Pericardium fibroblast (primary cell): ENCODE measurements at places on chromosomes 4 and X. TPM values are rescaled to one million over a fixed set of nuclear protein-coding genes. Genes with fewer than 3 reads are reported as not detected.

Gene FAM114A1
- total RNA-seq: 173 and 229 TPM in 2 replicates

Gene LGI2
- 0.94 and 1.4 TPM in 2 replicates for total RNA-seq

Gene DTHD1
- total RNA-seq: not detected in 2 replicates

Gene NIPAL1
- total RNA-seq: under 0.01 TPM in 1 of 2 replicates, not detected in the other

Gene SPANXB1
- not detected in 2 replicates for total RNA-seq

Gene BEND4
- total RNA-seq: not detected in 2 replicates

Gene NEXMIF
- under 0.01 TPM in 1 of 2 replicates, not detected in the other for total RNA-seq

Gene YTHDC1
- 22.7 and 33.6 TPM in 2 replicates for total RNA-seq

Gene TEX13B
- not detected in 2 replicates for total RNA-seq

Gene CFAP99
- not detected in 2 replicates for total RNA-seq

Gene DACH2
- not detected in 2 replicates for total RNA-seq

Gene SRPX2
- 69.2 and 161 TPM in 2 replicates for total RNA-seq

Gene PAK3
- 0.09 and 0.12 TPM in 2 replicates for total RNA-seq

Gene SAGE1
- not detected in 2 replicates for total RNA-seq

Gene ARHGAP36
- total RNA-seq: not detected in 2 replicates

Gene DNAAF6
- not detected in 2 replicates for total RNA-seq

Gene MAGEC2
- not detected in 2 replicates for total RNA-seq

Gene STAG2
- 32.8 and 64.5 TPM in 2 replicates for total RNA-seq

Gene KIT
- total RNA-seq: 0.82 and 1.2 TPM in 2 replicates

Gene PCDH7
- total RNA-seq: 32.2 and 64.8 TPM in 2 replicates

Gene ARAP2
- total RNA-seq: 0.12 and 0.43 TPM in 2 replicates

Gene WDFY3
- 51.2 and 55.7 TPM in 2 replicates for total RNA-seq

Gene MAGEA8
- total RNA-seq: not detected in 2 replicates

Gene CSAG2
- total RNA-seq: not detected in 2 replicates

Gene GABRG1
- not detected in 2 replicates for total RNA-seq

Gene ADH1A
- not detected in 2 replicates for total RNA-seq

Gene FGD1
- total RNA-seq: 13.3 and 15.7 TPM in 2 replicates

Gene SLITRK4
- total RNA-seq: 11.2 and 13.2 TPM in 2 replicates

Gene PRRG1
- total RNA-seq: 13.6 and 15.1 TPM in 2 replicates

Gene ERAS
- total RNA-seq: not detected in 2 replicates

Gene CYSLTR1
- not detected in 2 replicates for total RNA-seq

Gene GPR173
- total RNA-seq: 1.5 and 2.5 TPM in 2 replicates

Gene PAGE5
- total RNA-seq: not detected in 2 replicates

Gene ACOX3
- total RNA-seq: 19.3 and 23.0 TPM in 2 replicates

Gene CT45A3
- total RNA-seq: not detected in 2 replicates

Gene RBM46
- 0.34 TPM in 1 of 2 replicates, not detected in the other for total RNA-seq

Gene TMEM150C
- total RNA-seq: 0.09 and 0.23 TPM in 2 replicates

Gene FATE1
- not detected in 2 replicates for total RNA-seq

Gene CCNA2
- 3.5 and 6.0 TPM in 2 replicates for total RNA-seq

Gene PAGE4
- total RNA-seq: not detected in 2 replicates
